ENCODE measurements at places on chromosomes 4 and X.

DNA sequence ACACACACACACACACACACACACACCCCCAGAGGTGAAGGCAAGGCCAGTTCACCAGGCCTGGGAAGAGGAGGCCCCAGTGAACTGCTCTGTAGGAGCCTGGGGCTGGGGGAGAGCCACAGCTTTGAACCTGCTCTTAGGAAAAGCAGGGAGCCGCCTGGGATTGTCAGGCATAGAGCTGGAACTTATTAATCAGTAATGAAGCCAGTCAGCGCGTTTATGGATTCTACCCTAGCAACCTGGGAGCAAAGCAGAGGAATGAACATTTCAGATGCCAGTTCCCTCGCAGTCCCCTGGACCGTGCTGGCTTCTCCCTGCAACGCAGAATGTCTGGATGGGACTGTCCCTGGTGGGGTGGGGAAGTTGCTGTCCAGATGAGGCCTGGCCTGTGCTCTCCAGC lies 45.3 kb upstream of the DDX3X start:
- no peak for DNase-seq

DNA sequence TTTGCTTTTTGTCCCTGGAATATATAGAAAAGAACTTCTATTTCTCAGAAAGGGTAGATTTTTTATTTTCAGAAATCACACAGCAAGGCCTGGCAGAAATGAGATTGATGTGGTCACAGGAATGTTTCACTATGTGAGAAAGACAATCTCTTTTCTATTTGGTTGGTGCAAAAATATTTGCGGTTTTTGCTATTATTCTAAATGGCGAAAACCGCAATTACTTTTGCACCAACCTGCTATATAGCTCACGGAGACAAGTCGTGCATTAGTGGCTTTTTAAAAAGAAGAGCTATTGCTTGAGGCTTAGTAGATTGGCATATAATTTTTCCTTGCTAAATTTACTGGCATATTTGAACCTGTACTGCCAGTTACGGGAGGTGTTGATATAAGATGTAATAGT lies 100.4 kb downstream of the ITM2A start:
- DNase-seq: no peak

- no peak for DNase-seq
Measured at GRCh38 chr4:184347251-184348239, 126.8 kb downstream of the IRF2 start.

DNA sequence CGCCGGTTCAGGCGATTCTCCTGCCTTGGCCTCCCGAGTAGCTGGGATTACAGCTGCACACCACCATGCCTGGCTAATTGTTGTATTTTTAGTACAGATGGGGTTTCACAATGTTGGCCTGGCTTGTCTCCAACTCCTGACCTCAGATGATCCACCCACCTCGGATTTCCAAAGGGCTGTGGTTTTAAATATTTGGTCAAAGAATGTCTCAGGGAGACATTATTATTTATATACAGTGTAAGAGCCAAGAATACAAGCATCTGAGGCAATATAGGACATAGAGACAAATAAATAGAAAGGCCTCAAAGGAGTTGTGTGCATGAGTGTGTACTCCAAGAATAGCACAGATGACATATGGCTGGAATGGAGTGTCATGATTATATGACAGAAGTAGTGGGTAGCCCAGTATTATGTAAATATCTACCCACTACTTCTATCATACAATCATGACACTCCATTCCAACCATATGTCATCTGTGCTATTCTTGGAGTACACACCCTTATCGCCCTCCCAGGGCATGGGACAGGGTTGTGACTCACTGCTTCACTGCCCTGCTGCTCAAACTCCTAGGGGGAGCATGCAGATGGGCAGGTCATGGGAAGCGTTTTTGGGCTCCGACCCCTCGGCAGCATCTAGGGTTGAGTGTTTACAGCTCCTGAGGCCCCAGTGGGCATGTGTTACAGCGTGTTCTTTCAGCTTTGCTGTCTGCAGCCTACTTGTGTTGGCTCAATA lies 1649.8 kb upstream of the PCDH10 start:
- peak; percentile 36 for DNase-seq

DNA sequence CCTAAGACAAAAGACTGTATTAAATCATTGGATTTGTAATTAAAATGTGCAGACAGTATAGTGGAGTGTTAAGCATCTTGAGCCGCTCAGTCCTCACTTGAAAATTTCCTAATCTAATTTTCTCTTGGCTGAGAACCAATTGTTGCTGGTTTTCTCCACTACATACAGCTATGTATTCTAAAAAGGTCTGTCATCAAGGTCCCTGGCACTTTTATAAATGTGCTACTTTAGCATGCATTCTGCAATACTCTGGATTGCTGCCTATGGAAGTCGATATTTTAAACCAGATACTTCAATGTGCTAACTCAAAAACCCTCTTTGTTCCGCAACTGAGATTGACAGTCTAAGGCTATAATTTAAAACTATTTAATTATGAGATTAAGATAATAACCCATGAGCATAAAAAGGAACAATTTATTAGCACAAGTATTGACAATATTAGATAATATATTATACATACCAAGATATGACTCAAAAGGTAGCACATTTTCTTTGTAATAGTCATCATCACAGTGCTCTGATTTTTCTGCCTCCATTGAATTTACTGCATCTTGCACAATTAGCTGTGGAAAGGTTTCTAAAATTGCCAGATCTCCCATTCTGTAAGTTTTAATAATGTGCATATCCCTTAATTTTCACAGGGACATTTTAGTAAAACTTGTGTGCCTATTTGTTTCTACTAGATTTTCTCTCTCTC lies 815.1 kb downstream of the ADGRL3 start:
- peak; percentile 50 for DNase-seq

GRCh38 chr4:120446051-120446567 lies 379.5 kb upstream of the MAD2L1 start:
- DNase-seq: no peak

- DNase-seq: no peak
Measured at GRCh38 chr4:145131848-145132247, 33.7 kb downstream of the ABCE1 start.

GRCh38 chrX:133516686-133517085 lies 101.4 kb upstream of the GPC4 start:
- no peak for DNase-seq

GRCh38 chrX:152831391-152831790 lies 528 bp downstream of the NSDHL start:
- no peak for DNase-seq

DNA sequence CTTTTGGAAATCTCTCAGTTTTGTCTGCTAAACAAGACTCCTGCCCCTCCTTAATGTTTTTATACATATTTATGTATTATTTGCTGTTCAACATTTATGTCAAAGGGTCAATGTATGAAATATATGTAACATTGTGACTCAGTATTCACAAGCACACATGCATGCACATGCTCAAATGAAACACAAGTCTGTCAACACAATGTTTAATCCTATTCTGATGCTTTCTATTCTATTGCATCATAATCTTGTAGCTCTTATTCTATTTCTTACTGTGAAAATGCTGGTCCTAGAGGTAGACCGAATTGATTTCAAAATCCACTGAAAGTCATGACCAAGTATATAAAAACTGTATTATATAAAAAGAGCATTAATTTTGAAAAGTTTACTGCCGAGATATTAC lies 1463.3 kb downstream of the C4orf33 start:
- no peak for DNase-seq

- no peak for DNase-seq
Measured at GRCh38 chr4:158656439-158656838, 15.2 kb downstream of the C4orf46 start.

- no peak for DNase-seq
Measured at GRCh38 chr4:184802697-184803015, 23.1 kb downstream of the ACSL1 start.

- no peak for DNase-seq
Measured at GRCh38 chr4:122716825-122717448, 15.6 kb upstream of the BBS12 start.

- DNase-seq: no peak
Measured at GRCh38 chr4:40587826-40588225, 41.8 kb downstream of the RBM47 start.

GRCh38 chrX:140762061-140762460 lies 52.5 kb downstream of the LINC00632 start:
- no peak for DNase-seq

DNA sequence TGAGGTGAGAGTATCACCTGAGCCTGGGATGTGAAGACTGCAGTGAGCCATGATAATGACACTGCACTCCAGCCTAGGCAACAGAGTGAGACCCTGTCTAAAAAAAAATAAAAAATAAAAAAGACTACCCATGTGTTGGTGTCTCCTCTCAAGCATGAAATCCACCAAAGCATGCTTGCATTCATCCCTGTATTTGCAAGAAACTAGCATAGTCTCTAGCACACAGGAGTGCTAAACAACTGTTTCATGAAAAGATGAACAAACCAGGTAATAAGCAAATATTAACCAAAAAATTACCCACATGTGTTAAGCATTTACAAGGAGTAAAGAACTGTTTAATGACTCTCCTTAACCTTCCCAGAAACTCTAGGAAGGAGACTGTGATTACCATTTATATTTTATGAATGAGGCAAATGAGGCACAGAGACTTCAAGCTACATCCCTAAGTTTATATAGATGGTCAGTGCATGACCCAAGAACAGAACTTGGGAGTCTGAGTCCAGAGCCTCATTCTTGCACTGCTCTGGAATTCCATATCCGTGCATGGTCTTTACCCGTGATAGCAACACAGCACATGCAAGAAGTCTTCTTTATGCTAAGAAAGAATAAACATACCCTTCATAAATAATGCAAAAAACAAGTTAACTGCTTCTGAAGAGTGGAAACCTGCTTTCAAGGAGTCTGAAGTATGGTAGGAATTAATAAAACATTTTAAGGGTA lies 186.1 kb upstream of the STS start:
- no peak for DNase-seq

GRCh38 chr4:105140684-105141490 lies 5.8 kb upstream of the TET2 start:
- DNase-seq: no peak
